Choroid plexus epithelial cell (primary cell): ENCODE measurements at places on chromosomes 16 and 17.

DNA sequence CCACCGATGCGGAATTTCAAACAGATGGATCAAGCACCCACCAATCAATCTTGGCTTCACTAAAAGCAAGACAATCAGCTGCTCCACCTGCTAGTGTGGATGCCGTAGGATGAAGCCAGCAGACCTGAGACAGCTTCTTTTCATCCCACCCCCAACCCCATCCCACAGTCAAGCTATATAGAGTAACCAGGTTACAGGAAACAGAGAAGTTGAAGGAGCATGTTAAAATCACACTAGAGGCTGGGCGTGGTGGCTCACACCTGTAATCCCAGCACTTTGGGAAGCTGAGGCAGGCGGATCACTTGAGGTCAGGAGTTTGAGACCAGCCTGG is 37.7 kb downstream of the CMTM4 start:
- no peak for DNase-seq

- DNase-seq, result no peak
Measured at GRCh38 chr16:67922740-67923139, 8.9 kb downstream of the CTRL start.

GRCh38 chr16:89256651-89257254 is 39.2 kb downstream of the ZNF778 start:
- peak; percentile 21 for DNase-seq

DNA sequence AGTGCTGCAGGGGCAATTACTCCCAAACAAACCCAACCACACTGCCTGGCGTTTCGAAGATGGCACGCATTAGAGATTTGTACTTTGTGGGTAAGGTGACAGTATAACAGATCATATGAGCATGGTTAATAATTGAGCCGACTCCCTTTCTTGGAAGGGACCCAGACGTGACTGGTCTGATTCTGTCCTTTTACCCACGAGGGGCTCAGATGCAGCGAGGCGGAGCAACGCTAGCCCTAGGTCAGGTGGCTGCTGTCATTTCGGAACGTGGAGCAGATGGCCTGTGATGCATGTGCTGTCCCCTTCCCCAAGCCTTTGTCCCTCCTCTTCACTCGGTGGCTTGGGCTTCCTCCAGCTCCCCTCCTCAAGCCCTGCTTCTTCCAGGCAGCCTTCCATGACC is 84.2 kb downstream of the SNX29 start:
- DNase-seq, result no peak

DNA sequence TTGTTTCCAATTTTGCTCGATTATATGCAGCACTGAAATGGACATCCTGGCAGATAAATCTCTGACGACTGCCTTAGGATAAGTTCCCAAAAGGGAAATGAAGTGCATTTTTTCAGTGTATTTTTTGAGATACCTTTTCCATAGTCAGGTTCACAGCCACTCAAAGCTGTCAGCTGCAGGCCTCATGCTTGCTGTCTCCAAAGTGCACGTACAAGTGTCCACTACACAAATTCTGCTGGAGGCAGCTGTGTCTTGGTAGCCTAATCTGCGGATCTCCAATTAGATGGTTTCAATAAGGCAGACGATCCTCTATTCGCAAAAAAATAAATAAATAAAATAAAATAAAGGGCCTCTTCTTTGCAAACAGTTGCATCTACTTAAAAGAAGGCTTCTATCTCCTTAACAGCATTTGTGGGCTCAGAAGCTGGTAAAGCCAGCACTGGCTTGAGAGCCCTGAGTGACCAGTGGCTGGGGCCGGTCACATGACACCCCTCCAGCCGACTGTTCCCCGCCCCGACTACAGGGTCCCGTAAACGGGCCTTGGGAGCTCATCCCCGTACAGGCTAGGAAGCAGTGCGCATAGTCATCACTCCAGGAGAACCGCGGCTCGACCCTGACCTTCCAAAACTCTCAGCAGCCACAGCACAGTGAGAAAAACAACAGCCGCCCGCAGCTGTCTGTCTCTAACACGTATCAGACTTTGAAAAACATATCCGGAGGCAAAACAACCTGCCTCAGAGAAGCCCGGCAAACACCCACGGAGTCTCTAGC is 18.8 kb downstream of the RPH3AL start:
- peak; percentile 48 for DNase-seq

GRCh38 chr16:7602291-7602950 is 269.8 kb downstream of the RBFOX1 start:
- DNase-seq, result no peak

- DNase-seq, result no peak
Measured at GRCh38 chr16:86747761-86748160, 169.4 kb downstream of the FOXL1 start.

DNA sequence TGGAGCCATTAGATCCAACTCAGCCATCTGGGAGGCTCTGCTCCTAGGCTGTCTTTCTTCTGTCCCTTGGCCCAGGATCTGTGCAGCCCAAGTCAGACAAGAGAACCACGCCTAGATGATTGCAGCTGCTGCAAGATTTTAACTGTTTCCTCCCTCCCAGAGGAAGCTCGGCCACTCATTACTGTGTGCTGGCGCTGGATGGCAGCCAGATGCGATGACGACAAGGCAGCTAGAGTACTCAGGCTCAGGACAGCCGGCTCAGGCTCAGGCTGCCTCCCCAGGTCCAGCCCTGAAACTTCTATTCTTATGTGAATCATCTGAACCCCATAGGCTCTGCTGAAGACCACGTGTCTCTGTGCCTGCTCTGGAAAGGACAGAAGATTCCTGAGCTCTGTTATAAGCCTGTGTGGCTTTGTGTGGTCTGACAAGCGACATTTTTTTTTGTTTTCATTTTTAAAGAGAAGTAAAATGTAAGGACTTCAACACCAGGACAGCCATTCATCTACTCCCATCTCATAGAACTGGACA is 32.1 kb upstream of the FBXW10B start:
- peak; percentile 98 for DNase-seq

DNA sequence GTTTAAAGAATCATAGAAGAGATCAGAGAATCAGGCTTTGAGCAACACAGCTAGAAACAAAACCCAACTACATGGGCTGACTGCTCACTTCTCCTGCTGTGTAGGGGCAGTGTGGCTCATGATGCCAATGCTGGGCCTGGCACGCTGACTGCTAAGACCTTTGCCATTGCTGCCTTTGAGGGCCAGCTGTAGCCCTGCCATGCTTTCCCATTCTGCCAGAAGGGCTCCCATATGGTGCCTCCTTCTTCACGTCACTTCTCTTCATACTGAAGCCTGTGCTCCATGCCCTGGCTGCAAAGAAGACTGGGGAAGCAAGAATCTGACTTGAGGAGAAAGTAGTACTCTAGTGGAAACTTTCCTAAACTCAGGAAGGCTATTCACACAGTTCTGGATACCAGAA is 232.9 kb downstream of the UTP18 start:
- no peak for DNase-seq

GRCh38 chr16:87580855-87581261 is 21.4 kb upstream of the JPH3 start:
- DNase-seq, result peak; percentile 57

DNA sequence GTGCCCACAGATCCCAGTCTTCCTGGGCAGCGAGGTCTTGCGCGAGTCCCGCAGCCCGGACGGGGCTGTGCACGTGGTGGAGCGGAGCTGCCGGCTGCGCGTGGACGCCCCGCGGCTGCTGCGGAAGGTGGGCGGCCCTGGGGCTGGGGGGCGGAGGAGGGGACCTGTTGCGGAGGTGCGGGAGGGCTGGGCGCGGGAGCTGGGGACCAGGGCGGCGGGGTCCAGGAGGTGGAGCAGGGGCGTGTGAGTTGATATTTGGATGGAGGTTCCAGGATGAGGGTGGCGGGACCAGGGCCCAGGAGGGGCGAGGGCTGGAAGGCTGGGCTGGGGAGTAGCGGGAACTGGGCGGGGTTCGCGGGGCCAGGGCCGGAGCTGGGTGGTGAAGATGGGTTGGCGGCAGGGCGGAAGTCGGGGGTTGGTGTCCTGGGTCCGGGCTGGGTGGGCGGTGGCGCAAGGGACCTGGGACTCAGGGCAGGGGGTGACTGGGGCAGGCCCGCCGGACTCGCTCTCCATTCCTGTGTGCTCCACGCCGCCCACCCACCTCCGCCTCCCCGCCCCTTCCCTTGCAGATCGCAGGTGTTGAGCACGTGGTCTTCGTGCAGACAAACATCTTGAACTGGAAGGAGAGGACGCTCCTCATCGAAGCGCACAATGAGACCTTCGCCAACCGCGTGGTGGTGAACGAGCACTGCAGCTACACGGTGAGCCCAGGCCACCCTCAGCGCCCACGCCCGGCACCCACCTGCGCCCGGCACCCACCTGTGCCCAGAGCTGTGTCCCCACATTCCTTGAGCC is 29.6 kb downstream of the SEC14L5 start:
- no peak for DNase-seq

GRCh38 chr17:83125515-83126274 is 46.3 kb downstream of the METRNL start:
- no peak for DNase-seq

DNA sequence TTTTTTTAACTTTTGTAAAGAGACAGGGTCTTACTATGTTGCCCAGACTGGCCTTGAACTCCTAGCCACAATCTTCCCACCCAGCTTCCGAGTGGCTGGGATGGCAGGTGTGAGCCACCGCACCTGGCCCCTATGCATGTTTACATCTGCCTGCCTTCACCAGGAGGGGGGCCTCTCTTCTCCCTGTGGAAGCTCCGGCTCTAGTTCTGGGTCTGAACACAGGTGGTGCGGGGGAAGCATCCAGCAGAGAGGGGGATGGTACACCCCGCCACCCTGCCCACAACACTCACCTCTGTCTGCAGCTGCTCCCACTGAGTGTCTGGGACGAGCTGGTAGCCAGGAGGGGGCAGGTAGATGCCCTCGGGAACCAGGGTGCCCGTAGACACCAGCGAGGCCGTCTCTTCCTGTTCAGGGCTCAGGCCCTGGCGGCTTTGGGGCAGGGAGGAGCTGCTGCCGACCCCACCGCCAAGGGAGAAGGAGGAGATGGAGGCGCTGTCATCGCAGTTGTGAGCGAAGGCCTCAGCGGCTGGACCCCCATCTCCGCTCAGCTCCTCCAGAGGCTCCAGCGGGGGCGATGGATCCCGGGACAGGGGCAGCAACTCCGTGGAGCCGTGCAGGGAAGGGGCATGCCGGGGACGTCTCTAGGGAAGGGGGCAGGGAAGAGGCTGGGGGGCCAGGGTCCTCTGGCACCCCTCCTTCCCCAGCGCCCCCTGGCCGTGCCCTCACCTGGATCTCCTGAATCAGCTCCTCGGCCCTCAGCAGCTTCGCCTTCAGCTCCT is 10.9 kb downstream of the RABEP2 start:
- no peak for DNase-seq

- DNase-seq, result peak; percentile 16
Measured at GRCh38 chr16:11585460-11586377, 1.0 kb downstream of the LITAF start.

- DNase-seq, result no peak
Measured at GRCh38 chr17:43319293-43320124, 79.3 kb upstream of the ARL4D start.

DNA sequence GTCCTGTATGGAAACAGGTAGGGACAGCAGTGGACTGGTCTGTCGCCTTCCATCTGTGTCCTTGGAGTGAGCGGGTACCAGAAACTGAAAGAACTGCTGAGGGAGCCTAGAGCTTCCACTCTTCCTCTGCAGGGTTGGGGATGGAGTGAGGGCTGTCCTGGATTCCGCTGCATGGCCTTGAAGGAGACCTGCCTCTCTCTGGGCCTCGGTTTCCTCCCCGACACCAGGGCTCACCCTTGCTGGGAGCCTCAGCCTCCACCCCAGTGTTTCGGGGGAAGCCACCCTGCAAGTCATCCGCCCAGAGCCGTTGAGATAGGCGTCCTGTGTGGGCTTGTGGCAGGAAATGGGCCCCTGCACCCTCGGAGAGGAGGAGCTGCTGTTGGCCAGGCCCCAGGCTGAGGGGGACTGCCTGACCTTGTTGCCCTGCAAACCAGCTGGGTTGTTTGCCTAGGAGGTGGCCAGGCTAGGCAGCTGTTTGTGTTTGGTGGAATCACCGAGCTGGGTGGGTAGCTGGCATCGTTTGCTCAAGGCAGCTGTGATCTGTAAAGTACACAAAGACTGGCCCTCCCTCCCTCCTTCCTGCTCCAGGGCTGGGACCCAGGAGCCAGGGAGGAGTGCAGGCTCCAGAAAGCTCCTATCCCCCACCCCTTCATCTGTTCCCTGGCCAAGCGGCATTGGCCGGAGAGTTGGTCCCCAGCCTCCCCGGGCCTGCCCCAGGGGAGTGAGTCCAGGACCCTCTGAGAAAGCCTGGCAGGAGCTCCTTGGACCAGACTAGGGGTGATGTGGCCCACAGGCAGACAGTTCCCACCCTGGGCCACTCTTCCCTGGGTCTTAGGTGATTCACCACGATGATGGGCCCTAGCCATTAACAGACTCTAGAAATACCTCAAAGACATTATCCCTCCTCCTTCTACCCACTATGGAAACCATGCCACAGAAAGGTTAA is 1.3 kb downstream of the RAB37 start:
- no peak for DNase-seq

DNA sequence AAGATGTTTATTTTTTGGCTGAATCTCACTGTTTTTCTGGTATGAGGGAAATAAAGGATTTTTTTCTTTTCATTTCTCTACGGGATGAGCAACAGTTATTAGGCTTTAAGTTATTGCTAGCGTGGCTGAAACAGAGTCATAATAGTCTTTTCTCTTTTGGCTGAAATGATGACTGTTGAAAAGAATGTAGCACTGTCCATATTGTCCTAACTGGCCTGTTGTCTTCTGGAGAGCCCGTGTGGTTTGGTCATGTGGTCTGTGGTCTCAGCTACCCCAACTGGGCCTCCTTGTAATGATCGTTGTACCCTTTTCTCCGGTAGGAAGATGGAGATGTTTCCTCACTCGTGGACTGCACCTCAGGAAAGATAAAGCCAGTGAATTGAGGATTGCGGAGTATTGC is 36.6 kb downstream of the EPN2 start:
- no peak for DNase-seq

GRCh38 chr16:50198802-50199403 is 45.8 kb downstream of the TENT4B start:
- no peak for DNase-seq

GRCh38 chr16:65601781-65602180 is 479.9 kb upstream of the CDH11 start:
- peak; percentile 80 for DNase-seq

GRCh38 chr16:24070851-24071250 is 185.3 kb upstream of the CACNG3 start:
- peak; percentile 29 for DNase-seq
